ENCODE measurements at places on chromosomes 2 and 18.
A peak's percentile ranks its signal among the peaks of the same experiment; 100 is the strongest.

GRCh38 chr18:13568443-13569392 lies 157.6 kb downstream of the FAM210A start:
- DNase-seq: no peak

DNA sequence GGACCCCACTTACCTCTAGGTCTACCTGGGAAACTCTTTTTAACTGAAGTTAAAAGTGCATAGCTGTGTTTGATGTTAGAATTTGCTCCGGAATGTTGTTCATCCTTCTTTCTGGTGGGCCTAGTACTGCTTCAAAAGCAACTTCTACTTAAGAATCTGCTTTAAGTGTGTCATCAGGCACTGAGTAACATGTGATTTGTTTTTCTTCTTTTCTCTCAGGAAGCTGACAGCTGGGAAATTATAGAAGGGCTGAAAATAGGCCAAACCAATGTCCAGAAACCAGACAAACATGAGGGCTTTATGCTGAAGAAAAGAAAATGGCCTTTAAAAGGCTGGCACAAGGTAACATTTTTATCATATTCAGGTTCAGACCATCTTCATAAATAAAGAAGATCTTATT lies 122.9 kb downstream of the PRKRA start:
- no peak for DNase-seq

DNA sequence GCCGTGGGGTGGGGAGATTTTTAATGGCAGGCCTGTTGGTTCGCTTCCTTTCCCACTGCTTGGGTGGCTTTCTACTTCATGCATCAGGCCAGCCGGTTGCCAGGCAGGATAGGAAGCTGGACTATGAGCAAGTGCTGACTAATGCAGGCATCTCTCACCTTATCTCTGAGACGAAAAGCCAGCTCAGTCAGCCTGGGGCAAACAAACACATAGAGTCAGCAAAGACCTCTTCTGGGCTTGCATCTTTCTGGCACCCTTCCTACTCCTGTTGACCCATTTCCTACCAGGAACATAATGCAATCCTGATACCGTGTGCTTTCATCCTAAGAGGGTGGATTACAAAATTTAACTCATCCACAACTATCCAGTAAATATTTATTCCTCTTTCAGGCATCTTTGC lies 416.6 kb upstream of the MEX3C start:
- DNase-seq: no peak

GRCh38 chr2:8628866-8629209 lies 53.0 kb upstream of the ID2 start:
- DNase-seq: peak; percentile 49

DNA sequence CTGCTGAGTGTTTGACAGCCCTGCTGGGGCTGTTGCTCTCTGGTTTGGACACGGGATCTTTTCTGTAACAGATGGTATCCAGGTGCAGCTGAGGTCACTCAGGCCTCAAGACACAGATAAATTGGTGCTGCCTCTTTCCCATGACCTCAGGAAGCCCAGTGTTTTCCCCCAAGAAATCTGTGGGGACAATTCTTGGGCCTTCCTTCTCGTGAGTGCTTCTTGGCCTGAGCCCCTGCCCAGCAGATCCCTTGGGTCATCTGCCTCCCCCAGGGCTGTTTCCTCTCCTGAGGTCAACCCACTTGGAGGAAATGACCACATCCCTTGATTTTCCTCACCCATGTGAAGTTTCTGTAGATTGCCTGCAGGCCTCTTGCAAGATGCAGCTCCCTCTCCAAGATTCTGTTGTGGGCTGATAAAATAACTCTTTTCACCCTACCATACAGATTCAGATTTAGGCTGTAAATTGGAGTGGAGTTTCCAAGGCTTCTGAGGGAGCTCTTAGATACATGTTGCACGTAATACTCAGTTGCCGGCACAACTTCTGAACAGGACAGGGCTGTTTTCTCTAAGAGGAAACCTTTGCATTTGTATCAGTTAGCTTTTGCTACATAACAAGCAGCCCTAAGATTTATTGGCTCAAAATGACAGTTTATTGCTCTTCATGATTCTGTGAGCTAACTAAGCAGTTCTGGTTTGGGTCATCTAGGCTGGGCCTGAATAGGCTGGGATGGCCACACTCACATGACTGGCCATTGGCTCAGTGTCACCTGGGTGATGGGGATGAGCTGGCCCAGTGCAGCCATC lies 13.1 kb downstream of the ZAP70 start:
- no peak for DNase-seq

GRCh38 chr2:177359836-177360595 lies 32.6 kb upstream of the AGPS start:
- DNase-seq: no peak

DNA sequence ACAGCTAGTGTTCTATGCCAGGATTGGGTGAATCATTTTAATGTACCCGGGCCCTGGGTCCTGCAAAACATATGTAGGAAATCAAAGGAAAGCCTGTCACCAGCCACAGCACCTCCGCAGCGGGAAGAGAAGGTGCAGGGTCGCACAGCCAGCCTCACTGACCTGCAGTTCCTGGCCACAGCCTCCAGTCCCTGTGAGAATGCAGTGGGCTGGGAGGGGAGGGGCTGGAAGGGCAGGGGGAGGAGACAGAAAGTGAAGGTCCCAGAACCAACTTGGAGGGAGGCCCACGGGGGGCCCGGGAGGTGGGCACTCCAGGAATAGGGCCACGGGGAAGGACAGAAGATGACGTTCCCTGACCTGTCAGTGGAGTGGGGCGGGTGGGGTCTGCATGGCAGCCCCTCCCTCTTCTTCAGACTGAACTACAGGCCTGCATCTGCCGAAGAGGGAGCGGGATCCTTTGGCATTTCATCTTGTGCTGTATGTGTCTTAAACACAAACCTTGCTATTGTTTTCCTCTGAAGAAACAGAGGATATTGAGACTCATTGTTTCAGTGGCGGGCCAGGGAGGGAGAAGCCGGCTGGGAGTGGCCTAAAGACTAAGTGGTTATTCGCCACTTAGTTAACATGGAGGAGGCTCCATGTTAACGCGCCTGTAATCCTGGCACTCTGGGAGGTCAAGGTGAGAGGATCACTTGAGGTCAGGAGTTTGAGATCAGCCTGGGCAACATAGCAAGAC lies 7.5 kb downstream of the MAL start:
- DNase-seq: no peak

DNA sequence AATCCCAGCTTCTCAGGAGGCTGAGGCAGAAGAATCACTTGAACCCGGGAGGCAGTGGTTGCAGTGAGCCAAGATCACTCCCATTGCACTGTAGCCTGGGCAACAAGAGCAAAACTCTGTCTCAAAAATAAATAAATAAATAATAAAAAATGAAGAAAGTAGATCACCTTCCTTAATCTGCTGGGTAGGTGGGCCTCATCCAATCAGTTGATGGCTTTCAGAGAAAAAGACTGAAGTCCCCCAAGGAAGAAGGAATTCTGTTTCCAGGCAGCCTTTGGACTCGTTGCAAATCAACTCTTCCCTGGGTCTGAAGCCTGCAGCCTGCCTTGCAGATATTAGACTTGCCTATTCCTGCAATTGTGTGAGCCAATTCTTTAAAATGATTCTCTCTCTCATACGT lies 136.5 kb downstream of the TFCP2L1 start:
- no peak for DNase-seq

DNA sequence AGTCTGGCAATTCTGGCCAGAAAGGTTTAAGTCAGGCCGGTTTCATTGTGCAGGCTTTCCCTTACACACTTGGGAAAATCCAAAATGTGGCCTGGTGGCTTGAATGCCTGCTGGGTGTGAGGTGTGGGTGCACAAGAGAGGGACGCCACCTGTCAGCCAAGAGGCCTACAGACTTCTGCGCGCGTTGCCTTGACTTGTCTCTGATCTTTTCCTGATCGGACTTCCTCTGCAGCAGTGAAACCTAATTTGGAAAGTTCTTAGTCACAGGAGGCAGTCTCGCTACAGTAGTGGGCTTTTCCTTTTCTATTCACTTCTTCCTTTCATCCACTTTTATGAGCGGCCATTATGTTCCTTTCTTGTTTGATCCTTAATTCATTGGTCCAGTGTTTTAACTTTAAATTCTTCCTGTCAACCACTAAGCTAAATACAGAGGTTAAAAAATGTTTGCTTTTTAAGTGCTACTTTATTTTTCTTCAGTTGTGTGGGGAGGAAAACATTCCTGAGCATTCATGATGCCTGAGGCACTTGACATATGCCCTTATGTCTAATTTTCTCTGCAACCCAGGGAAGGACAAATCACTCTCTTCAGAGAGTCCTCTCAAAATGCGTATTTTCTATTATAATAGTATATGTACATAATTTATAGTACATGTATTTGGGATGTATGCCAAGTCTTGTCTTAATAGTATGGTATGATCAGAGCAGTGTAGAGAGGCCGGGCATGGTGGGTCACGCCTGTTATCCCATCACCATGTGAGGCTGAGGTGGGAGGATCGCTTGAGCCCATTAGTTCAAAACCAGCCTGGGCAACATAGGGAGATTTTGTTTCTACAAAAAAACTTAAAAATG lies 128.9 kb downstream of the WDSUB1 start:
- DNase-seq: no peak

DNA sequence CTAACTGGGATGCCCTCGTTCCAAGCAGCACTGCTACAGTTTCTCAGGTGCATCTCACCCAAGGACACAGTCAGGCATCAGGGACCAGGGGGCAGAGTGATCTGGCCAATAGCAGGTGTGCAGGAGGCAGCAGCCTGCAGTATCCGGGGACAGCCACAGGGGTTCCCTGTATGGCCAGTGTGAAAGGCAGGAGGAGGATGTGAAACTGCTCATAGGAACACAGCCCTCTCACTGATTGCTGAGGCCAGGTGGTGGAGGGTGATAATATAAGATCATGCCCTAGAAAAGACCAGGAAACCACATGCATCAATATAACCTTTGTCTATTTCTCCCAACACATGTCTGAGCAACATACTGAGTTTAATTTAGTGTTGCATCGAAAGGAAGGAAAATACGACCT lies 112.7 kb upstream of the TACR1 start:
- DNase-seq: peak; percentile 3

Data from HCT116 (cell line).